ENCODE measurements at places on chromosomes 7 and 10.

- no peak for DNase-seq
Observed at GRCh38 chr7:40077849-40078248, 56.6 kb downstream of the MPLKIP start.

DNA sequence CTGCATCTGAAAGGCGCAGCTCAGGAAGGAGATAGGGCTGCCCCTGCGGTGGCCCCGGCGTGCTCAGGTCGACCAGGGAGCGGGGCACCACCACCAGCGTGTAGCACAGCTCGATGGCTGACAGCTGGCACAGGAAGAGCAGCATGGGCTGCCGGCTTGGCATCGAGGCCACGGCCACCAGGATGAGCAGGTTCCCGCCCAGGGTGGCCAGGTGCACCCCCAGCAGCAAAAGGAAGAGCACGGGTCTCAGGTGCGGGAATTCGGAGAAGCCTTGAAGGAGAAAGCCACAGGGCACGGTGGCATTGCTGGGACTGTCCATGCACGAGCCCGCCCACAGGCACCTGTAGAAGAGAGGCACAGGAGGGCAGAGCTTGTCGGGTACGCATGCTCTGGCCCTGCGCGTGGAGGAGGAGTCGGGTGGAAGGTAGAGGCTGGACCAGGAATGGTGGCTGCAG, 33.9 kb downstream of the TAS2R41 start:
- DNase-seq, result no peak

DNA sequence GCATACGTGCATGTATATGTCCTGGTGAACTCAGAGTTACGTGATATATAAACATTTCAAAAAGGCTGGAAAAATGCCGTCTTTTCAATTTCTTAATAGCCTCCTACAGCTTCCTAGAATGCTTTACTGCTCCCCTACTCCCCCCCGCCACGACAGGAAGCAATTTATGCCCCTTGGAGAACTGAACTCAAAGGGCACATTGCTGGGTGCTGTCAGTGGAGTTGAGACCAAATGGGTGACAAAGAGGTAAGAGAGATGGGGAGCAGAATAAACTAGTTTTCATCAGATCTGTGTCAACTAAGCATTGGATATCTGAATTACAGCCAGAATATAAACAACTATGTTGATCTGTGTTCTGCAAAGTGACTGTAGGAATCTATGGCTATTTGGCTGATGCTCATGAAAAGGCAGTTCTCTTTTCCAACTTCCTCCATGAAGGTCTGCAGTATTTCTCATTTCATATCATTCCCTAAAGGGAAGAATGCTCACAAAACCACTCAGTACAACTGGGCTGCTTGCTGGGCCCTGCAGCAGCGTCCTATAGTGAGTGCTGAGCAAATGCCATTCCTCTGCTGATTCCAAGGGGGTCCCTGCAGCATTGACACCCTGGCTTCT, 171.3 kb upstream of the HPS1 start:
- no peak for DNase-seq

GRCh38 chr7:37918526-37918925, 1.9 kb upstream of the SFRP4 start:
- DNase-seq, result no peak

DNA sequence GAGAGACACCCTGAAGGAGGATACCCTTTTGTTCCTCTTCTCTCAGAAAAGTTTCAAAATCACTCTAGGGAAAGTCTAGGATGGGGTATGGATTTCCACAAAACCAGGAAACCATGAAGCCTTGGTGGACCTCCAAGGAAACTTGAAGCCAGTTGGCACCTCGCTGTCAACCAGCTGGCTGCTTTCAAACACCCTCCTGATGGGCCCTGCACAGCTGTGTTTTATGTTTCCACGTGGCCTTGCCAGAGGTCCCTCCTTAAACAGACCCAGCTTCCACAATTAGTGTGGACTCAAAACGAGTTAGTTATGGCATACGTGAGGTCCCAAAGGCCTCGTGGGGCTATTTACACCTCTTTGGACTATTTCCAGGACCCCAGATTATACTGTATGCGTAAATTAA, 5.9 kb downstream of the PPP1R3A start:
- no peak for DNase-seq

- DNase-seq, result no peak
Observed at GRCh38 chr7:112855227-112855626, 65.0 kb upstream of the TMEM168 start.

DNA sequence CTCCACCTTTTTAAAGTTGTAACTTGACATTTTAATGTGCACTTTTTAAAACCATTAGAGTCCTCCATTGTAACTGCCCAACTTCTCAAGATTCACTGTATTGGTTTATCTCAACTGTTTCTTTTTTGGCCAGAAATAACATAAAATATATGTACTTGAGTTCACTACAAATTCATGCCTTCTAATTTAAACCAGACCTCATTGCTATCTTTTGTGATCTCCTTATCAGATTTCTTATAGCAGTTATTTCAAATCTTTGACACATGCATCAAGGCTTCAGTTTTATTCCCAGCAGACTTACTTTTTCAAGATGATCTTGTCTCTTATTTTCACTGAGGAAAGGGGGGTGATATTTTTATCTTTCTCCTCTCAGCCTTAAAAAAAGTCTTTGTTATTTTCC, 154.3 kb downstream of the PHF14 start:
- no peak for DNase-seq

- no peak for DNase-seq
Observed at GRCh38 chr7:22561895-22562593, 62.1 kb upstream of the STEAP1B start.

DNA sequence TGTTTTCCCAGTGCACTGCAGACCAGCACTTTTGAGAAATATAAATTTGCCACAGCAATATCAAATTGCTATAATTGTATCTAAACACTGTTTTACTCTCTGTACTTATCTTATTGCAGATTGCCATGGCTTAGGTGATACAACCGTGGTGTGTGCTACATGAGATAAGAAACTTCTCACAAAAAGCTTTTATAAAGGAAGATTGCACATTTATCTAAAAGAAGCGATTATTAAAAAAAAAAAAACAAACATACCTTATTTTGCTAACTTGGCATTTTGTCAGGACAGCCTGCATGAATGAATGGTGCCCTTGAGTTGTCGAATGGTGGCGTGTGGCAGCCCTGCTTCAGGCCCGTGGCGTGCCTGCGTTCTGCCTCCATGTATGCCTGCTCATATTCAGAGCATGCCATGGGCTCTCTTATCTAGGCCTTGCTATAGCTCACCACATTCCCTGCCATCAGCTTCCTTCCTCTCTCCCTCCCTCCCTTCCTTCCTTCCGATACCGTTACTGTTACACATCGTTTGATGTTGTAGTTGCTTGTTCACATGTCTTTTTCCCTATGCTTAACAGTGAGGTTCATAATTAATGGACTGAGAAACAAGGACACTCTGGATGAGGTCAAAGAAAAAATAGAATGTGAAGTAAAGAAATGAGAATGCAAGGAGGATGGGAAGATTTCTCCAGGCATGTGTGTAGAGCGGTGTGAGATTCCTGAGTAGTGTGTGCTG, 34.9 kb downstream of the PRKAR2B start:
- DNase-seq, result peak; percentile 44

DNA sequence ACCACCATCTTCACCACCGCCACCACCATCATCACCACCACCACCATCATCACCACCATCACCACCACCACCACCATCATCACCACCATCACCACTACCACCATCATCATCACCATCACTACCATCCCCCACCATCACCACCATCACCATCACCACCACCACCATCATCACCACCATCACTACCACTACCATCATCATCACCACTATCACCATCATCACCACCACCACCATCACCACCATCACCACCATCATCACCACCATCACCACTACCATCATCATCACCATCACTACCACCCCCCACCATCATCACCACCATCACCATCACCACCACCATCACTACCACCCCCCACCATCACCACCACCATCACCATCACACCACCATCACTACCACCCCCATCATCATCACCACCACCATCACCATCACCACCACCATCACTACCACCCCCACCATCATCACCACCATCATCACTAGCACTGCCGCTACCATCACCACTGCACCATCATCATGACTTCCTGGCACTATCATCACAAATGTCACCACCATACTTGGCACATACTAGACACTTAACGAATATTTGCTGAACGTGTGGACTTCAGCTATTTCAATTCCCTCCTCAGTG, 25.3 kb upstream of the FZD8 start:
- DNase-seq, result no peak

- DNase-seq, result no peak
Observed at GRCh38 chr10:126609566-126609965, 60.9 kb downstream of the C10orf90 start.

GRCh38 chr10:3783316-3783681, 1.7 kb downstream of the KLF6 start:
- DNase-seq, result peak; percentile 65

DNA sequence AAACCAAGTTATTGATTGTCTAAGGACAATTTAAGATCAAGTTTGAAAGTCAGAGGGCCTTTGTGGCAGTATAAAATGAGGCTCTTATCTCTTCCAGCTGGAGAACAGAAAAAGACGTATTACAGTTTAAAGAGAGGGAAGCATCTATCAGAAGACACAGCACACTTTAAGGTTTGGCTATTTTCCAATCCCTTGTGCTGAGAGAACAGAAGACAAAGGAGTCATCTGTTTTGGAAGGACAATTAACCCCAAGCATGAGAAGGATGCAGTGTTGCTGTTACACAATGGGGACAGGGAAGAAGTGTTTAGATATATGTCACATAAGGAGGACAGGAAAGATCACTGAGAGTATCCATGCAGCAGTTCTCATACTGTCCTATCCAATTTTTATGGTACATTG, 1224.2 kb upstream of the SORCS1 start:
- DNase-seq, result no peak

DNA sequence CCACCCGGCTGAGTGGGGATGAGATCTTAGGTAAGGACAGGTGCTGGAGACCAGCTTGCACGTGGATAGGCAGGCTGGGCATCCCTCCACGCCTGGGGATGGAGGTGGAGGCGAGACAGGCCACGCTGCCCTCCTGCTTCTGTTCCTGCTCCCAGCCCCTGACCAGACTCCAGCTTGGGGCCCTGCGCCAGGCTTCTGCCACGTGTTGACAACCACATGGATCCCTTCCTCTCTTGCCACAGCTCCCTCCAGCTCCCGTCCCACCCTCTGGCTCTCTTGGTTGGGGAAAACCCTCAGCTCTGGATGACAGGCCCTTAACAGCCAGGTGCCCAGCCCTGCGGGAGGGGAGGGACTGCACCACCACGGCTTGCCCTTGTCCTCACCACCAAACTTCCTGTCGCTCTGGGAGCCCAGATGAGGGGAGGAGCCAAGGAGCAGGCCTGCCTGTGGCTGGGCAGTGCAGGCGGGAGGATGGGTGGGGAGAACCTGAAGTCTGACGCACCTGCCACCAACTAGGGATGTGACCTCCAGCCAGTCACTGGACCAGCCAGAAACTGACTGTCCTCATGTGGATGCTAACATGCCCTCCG, 36.0 kb downstream of the KCNH2 start:
- DNase-seq, result no peak

DNA sequence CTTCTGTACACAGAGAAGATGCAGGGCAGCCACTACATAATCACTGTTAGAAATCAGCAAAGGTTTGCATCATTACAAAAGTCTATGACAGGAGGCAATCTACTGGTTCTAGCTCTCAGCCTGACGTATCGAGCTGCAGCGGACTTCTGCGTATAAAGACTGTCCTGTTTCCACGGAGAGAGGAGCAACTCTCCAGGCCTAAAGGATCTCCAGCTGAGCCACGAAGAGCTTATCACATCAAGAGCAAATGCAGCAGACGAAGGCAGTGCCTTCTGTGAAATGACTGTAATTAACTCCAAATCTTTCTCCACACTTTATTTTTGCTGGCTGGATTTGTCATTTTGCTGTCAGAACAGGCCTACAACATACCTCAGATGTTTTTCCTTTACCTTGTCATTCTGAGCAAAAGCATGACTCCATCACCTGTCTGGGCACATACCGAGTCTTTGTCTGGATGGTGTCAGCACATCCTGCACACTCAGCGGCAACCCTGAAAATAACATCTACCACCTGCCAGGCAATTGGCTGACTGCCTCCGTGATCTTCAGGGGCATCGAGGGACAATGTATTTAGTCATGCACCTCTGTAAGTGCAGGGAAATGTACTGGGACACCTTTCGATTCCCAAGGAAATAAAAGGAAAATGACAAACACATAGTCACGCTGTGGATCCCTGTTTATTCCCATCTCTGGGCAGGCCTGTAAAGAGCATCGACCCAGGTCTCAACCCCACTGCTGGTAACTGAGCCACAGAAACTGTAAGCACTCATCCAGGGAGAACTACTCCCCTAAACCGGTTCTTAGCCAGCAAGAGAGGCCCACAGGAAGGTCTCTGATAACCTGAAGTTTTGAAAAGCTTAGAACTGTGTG, 26.3 kb upstream of the SH3PXD2A start:
- DNase-seq, result no peak

DNA sequence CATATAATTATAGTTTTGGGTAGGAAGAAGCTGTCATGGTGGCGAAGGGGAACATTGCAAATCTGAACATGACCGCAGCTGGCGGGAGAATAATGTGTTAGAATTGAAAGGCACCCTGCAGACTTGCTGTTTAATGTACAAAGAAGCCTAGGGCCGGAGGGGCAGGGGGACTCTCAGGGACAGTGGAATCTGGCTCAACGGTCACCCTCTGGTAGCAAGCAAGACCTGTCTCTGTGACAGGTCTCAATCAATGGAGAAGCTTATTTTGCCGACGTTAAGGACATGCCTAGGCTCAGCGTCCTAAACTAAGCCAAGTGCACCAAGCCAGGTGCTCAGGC, 177.3 kb downstream of the NSUN6 start:
- no peak for DNase-seq

- no peak for DNase-seq
Observed at GRCh38 chr10:21318540-21319167, 206.8 kb downstream of the SKIDA1 start.

GRCh38 chr7:158811461-158811860, 17.8 kb downstream of the ESYT2 start:
- DNase-seq, result no peak

DNA sequence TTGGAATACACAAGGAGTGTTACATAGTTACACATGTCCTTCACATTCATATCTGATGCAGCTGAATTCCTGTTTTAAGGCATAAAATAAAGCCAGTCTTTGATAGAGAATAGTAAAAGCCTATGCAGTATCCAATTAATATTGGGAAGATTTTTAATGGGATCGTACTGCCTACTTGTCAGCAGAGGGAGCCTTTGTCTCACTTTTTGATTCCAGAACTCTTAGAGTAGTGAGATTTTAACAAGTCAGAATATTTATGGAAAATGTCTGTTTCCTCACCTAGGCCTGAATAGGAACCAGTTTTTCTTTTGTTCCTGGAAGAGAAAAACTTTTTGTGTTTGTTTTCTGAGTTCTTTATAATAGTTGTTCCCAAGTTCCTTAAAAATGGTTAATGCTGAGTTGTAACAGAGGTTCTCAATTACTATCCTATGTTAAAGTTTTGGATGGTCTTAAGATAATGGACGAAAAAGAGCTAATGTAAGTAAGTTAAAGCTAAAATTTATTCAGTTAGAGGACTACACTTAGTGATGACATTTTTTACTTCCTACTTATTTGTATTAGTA, 114.0 kb downstream of the BBS9 start:
- no peak for DNase-seq

- DNase-seq, result peak; percentile 70
Observed at GRCh38 chr7:44638611-44639557, 32.5 kb downstream of the OGDH start.

GRCh38 chr10:2121929-2122328, 384.6 kb upstream of the ADARB2 start:
- DNase-seq, result no peak

GRCh38 chr7:105161366-105161765, 147.4 kb downstream of the KMT2E start:
- DNase-seq, result no peak

Measured in liver (tissue), 10 donors.